Amygdala (tissue), 56 donors: ENCODE measurements at places on chromosomes 3 and 15.
A peak's percentile ranks its signal among the peaks of the same experiment; 100 is the strongest.

- no peak for DNase-seq
Observed at GRCh38 chr15:69237718-69238117, 61.0 kb upstream of the PAQR5 start.

- DNase-seq, result no peak
Observed at GRCh38 chr3:193771653-193772421, 178.8 kb downstream of the OPA1 start.

DNA sequence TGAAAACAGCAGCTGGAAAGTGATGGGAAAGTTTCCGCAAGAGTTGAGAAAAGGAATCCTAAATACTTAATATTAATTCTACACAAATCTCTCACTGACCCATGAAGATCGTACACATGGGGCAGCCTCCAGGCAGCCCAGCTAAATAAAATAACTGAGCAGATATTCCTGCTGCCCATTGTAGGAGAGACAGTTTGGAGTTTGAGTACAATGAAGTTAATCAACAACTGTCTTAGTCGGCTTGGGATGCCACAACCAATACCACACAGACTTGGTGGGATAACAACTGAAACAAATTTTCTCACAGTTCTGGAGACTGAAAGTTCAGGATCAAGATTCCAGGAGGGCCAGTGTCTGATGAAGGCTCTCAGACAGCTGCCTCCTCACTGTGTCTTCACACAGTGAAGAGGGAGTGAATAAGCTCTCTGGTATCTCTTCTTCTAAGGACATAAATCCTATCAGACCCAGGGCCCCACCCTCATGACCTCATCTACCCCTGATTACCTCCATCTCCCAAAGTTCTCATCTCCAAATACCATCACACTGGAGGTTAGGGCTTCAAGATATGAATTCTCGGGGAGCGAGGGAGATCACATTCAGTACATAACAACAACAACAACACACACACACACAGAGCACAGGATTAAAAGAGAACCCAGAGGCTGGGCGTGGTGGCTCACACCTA, 9.7 kb downstream of the TRPM7 start:
- DNase-seq, result no peak

DNA sequence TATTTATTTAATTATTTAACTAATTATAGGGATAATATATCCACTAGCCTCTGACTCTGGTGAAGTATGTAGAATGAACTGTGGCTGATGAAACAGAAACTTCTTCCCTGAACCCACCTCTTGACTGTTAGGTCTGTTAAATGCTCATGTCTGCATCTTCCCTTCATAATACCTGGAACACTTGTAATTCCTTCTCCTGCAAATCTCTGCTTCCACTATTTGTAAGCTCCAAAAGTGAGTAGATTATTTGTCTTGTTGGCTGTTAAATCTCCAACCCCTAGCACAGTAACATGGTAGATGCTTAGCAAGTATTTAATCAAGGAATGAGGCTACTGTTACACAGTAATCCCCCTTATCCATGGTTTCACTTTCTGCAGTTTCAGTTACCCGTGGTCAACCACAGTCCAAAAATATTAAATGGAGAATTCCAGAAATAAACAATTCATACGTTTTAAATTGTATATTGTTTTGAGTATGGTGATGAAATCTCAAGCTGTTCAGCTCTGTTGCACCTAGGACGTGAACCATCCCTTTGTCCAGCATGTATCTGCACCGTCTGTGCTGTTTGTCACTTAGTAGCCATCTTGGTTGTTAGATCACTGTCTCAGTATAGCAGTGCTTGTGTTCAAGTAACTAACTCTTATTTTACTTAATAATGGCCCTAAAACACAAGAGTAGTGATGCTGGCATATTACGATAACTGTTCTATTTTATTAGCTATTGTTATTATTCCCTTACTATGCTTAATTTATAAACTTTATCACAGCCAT, 5.7 kb downstream of the TTBK2 start:
- DNase-seq, result no peak

DNA sequence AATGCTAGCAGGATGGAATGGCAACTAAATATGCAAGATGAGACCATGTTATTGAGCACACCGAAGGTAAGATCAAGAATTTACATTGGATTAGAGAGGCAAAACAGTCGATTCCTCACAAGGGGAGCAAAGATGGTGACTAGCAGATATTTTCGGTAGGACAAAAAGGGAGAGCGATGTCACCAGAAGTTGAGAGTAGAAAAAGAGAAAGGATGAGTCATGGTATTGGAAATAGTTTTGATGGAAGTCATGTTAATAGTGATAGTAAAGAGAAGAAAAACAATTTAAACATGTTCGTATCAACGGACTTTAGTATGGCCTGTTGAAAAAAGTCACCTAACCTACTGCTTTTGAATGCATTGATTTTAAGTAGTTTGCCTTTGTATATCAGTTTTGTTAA, 55.0 kb downstream of the UBE2E2 start:
- no peak for DNase-seq

DNA sequence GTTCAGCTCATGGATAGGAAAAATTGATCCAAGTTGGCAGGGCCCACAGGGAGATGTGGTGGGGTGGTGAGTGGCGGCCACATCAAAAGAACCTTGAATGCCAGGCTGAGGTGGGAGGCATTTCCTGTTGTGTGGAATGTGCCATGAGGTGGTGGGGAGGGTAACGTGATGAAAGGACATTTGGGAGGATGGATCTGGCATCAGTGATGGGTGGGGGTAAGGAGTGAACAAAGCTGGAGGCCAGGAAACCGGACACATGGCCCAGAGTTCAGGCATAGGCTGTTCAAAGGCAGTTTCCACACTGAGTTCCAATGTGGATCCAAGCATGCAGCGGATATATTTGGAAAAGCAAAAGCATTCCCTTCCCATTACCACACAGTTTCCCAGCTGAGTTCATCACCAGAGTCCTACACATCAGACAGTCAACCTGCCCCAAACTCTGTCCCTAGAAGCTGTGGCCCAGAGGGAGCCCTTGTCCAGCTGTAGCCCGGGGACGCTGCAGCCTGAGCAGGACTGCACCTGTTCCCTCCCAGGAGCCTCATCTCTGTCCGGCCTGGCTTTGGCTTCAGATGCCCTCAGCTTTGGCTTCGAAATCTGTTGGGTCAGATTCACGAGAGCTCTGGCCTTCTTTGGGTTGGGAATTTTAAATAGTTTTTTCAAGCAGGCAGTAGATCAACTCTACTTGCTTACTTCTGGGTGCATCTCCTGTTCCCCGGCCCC, 37.8 kb upstream of the GOLGA6B start:
- no peak for DNase-seq

DNA sequence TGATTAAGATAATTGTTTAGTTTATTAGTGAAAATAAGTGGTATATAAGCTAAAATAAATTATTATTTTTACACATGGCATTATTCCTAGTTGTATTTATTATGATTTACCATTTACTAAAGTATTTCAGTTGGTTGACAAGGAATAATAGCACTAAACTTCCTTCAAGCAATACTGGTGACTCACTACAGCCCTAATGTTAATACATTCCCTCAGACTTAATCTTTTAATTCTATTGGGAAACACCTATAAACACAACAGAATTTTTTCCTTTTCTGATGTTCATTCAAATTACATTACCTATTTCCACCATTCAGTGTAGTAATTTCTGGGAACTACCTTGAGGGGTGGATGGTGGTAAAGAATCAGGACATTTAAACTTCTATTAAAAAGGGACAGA, 264.0 kb downstream of the TIGIT start:
- DNase-seq, result no peak

DNA sequence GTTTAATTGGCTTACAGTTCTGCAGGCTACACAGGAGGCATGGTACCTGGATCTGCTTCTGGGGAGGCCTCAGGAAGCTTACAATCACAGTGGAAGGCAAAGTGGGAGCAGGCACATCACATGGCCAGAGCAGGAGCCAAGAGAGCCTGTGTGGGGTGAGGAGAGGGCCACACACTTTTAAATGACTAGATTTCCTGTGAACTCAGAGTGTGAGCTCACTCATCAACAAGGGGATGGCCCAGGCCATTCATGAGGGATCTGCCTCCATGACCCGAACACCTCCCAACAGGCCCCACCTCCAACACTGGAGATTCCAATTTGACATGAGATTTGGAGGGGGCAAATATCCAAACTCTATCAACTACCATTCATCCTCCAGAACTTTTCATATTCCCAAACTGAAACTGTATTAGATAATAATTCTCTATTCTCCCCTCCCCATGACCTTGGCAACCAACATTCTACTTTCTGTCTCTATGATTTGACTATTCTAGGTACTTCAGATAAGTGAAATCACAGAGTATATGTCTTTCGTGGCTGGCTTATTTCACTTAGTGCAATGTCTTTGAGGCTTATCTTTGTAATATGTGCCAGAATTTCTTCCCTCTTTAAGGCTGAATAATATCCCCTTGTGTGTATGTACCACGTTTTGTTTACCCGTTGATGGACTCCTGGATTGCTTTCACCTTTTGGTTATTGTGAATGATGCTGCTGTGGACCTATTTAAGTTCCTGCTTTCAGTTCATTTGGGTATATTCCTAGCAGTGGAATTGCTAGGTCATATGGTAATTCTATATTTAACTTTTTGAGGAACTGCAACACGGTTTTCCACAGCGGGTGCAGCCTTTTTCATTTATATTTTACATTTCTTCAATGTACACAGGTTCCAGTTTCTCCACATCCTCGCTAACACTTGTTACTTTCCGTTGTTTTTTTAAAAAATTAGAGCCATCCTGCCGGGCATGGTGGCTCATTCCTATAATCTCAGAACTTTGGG, 43.8 kb downstream of the TKT start:
- no peak for DNase-seq

- no peak for DNase-seq
Observed at GRCh38 chr3:99330924-99331532, 307.4 kb upstream of the COL8A1 start.

GRCh38 chr3:48157950-48158376, 30.3 kb downstream of the CDC25A start:
- peak; percentile 58 for DNase-seq

DNA sequence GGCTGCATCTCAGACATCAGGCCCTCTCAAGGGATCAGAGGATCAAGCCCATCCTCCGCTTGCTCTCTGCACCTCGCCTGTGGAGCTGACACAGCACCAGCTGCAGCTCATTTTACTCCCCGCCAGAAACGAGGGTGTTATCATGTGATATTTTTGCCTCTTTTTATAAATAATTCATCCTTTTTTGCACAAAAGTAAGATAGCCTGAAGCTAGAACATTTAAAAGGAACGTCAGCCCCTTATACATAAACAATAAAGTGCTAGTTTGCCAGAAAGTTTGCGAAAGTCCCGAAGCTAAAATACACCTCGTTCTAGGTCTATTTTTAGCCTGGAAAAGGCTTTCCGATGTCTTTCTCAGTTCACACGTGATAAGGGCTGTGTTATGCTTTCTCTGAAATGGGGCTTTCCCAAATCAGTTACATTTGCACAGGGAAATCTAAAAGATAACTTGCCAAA, 9.6 kb upstream of the FAM174B start:
- DNase-seq, result no peak

- no peak for DNase-seq
Observed at GRCh38 chr3:157375342-157375986, 61.2 kb upstream of the PTX3 start.

DNA sequence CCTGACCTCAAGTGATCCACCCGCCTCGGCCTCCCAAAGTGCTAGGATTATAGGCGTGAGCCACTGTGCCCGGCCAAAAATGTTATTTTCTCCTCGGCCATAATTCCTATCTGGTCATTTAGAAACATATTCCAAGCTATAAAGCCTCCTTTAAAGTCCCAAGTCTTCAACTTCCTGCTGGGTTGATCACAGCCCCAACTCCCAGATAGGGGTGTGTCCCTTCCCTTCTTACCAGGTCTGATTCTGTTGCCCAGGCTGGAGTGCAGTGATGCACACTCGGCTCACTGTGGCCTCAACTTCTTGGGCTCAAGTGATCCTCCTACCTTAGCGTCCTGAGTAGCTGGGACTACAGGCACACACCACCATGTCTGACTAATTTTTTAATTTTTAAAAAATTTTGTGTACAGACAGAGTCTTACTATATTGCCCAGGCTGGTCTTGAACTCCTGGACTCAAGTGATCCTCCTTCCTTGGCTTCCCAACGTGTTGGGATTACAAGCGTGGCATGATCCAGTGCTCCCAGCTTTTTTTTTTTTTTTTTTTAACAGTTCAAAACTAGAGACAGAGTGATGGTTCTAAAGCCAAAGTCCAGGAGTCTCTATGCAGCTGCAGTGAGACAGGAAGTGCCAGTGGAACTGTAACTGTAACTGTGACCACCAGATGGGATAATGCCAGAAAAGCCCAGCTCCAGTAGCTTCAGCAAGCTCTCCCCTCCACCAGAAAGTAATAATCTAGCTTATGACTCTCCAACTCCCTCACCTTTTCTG, 8.2 kb upstream of the PRKAR2A start:
- DNase-seq, result no peak

GRCh38 chr3:39446444-39446843, 21.0 kb upstream of the MOBP start:
- DNase-seq, result no peak
